ENCODE measurements at places on chromosomes 6 and 20.

DNA sequence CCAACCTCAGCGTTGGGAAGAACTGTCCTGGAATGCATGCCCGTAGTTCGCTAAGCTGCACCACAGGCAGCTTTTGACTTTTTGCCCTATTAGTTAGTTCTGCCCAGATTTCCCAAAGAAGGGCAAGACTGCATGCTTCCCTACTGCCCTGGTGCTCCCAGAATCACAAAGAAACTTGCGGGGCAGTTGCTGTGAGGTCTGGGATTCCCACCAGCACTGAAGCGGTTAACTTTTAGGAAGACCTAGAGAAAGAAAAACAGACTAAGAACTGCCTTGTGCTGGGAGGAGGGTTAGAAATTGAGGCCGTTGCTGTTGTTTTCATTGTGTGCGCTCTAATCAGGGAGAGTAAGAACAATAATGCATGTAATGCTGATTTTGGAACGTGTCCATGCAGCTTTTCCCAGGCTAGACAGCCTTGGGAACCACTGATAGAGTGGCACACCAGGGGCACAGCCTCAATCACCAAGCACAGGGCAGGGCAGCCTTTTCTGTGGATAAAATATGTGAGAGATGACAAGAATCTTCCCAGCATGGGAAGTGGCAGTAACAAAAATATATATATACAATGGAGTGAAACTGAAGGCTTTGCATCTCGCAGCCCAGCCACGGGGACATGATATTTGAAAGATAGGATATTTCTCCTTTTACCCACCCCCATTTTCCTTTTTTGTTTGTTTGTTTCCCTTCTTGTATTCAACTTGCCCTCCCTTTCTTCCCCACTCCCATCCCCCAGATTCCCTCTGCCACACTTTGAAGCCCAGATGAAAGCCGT, 137.7 kb upstream of the HEY2 start:
- no peak for DNase-seq

DNA sequence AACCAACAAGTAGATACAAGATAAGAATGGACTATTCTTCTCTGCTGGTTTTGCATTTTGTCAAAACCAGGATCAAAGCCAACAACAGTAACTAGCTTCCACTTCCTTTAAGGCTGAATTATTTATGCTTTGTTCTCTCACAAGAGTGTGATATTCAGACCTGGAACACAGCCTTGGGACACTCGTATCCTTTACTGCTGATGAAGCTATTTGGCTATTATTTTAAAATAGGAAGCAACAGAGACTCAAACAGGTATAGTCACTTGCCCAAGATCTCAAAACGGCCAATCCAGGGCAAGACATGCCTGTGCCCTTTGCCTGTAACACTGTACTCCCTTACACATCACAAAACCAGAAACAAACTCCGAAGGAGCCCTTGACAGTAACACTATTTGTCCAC, 19.9 kb downstream of the SPTLC3 start:
- no peak for DNase-seq

DNA sequence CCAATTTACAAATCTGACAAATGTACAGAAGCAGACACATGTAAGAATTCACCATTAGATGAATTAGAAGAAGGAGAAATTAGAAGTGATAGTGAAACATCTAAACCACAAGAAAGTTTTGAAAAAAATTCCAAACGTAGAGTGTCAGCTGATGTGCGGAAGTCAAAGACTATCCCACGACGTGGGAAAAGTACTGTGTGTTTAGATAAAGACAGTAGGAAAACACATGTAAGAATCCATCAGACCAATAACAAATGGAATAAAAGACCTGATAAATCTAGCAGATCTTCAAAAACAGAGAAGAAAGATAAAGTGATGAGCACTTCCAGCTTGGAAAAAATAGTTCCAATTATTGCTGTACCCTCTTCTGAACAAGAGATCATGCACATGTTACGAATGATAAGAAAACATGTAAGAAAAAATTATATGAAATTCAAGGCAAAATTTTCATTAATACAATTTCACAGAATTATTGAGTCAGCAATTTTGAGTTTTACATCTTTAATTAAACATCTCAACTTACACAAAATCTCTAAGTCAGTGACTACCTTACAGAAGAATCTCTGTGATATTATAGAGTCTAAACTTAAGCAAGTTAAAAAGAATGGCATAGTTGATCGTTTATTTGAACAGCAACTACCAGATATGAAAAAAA, 28.1 kb upstream of the GJA10 start:
- DNase-seq, result no peak

- DNase-seq, result no peak
Measured at GRCh38 chr20:46020555-46020954, 8.5 kb upstream of the SLC12A5 start.

- no peak for DNase-seq
Measured at GRCh38 chr6:165704045-165704748, 41.2 kb upstream of the PDE10A start.

- DNase-seq, result no peak
Measured at GRCh38 chr20:44773070-44773829, 27.6 kb downstream of the KCNK15 start.

DNA sequence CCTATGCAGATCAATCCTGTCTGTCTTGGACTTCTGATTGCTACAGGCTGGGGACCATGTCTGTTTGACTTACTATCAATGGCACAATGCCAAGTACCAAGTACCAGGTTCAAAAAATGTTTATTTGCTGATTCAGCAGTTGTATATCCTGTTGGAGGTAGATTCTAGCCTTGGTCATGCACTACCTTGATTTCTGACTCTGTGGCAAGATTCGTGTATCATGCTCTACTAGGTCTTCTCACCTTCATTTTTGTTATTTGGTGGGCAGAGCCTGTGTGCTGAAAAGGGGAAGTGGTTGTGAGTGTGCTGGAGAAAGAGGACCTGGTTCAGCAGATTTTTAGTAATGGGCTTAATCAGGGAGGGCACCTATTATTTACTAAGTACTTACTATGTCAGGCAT, 192.4 kb upstream of the MYLIP start:
- no peak for DNase-seq

DNA sequence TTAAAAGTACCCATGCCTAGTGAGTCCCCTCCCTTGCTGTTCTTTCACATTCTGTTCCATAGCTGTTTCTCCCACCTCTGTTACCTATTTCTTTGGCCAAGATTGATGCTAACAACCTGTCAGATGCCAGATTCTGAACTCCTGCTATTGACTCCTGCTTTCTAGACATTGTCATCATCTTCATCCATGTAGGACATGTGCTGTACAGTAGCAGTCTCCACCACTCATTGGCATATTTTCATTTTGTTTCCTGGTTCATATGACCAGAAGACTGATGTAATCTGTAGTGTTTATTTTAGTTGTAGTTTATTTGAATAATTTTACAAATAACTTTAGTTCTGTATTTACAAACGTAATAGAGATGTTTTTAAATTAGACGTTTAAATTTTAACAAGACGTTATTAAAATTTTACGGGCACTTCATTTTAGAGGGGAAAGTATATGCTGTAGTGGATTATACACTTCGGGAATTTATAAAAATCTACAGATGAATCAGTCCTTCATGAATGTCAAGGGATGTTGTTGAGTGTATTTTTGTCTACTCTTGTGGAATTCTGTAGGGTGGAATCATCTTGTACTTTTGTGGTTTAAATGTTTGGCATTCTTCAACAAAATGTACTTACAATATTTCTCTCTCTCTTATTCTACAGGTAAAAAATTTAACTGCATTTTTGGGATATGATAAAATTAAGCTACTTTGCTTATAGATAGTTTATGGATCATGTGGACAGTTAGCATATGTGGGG, 34.1 kb downstream of the TRMT11 start:
- no peak for DNase-seq

GRCh38 chr6:155011809-155012291, 16.7 kb downstream of the TIAM2 start:
- DNase-seq, result no peak

DNA sequence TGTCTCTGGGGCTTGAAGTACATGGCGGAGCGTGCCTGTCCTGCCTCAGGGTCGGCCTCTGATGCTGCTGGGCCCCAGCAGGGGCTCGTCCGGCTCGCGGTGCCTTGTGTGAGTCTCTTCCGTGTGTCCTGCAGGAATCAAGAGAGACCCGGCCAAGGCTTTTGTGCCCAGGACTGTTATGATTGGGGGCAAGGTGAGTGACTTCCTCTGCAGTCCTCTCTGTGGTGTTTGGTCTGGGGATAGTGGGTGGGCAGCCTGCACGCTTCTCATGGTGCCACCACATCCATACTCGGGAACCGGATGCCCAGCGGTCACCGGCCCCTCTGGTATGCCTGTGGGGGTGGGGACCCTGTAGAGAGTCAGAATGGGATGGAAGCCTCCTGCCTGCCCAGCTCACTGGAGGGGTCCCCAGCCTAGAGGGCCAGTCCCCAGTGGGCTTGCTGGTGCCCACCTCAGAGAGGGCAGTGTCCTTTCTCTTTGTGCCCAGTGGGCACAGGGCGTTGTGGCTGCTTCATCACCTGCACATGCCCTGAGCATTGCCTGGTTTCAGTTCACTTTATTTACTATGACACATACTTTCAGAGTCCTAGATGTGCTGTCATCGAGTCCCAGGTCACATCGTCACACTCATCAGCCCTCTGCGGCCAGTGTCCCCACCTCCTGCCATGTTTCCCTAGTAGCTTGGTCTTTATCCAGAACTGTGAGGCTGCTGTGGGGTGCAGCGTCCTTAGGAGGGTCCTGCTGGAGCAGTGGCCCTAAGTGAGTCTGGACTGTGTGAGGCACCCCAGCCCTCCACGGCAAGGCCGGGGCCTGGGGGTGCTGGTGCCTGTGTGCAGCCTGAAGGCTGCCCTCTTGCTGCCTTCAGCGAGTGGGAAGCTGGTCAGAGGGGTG, 40.7 kb downstream of the PYGB start:
- DNase-seq, result no peak

DNA sequence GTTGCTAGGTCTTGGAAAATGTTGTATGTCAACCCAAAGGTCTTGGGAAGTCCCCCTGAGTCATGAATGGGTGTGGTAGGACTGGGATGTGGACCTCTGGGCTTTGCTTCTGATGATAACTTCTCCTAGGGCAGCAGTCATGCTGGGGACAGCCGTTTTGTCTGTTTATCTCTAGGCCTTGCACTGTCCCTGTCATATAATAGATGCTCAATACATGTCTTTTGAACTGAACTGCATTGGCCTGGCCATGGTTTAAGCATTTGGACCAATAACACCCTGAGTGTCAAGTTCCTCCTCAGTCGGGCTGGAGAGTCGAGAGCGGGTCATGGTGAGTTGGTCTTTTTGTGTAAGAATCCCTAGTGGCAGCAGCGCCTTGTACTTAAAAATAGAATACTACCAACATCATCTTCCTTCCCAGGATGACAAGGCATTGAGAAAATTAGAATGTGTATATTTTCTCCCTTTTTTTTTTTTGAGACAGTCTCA, 43.1 kb downstream of the E2F3 start:
- DNase-seq, result no peak
